ENCODE measurements at places on chromosomes 2 and 18.

GRCh38 chr18:22858121-22858520 is 75.0 kb upstream of the RBBP8 start:
- no peak for DNase-seq

GRCh38 chr2:160005908-160006307 is 56.5 kb downstream of the PLA2R1 start:
- no peak for DNase-seq

DNA sequence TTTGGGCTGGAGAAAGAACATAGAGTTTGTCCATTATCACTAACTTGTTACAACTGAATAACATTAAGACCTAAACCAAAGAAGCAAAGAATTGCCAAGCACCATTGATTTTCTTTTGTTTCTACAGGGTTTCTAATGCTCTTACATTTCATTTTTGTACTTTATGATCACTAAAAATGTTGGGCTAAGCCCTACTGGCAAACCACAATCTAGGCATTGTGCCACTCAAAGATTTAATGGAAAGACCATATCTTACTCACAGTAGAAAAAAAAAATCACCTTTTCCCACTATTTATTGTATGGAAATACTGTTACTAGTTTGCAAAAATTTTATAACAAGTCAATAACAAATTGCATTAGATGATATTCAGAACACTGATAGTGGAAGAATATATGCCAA is 447.4 kb upstream of the PKDCC start:
- DNase-seq, result no peak

DNA sequence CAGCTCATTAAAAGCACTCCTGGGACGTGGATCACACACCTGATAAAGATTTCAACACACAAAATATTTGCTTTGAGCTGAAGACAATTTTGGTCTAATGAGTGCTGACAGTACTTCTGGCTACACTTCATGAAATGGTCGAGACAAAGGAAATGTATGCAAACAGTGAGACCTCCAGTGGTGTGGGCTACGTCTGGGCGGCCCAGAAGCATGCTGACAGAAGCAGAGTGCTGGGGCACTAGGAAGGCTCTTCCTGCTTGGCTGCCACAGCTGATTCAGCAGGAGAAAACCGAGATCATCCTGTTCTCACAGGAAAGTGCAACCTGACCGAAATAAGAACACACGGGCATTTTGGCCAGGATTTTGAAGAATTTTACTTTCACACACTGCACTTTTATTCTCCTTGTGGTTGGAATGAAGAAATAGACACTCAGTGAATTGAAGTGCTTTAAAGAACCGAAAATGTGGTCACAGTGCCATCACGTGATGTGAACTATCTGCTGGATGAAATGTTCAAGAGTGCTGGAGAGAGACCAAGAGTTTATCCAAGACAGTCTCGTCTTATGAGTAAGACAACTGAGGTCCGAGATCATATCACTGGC is 149.5 kb downstream of the CCBE1 start:
- DNase-seq, result no peak

GRCh38 chr2:2101924-2102323 is 229.2 kb downstream of the MYT1L start:
- no peak for DNase-seq

- no peak for DNase-seq
Measured at GRCh38 chr2:146374505-146374904, 1470.3 kb upstream of the ACVR2A start.

GRCh38 chr2:169363560-169364150 is 1.3 kb upstream of the LRP2 start:
- no peak for DNase-seq

GRCh38 chr2:46866770-46867246 is 48.8 kb downstream of the MCFD2 start:
- no peak for DNase-seq

- no peak for DNase-seq
Measured at GRCh38 chr18:8800445-8800844, 95.1 kb downstream of the MTCL1 start.

Data from cerebellar cortex (tissue), 1 donor.